ENCODE measurements at places on chromosomes 7 and 10.

- DNase-seq, result no peak
Observed at GRCh38 chr10:110207805-110208613, 604 bp downstream of the MXI1 start.

- peak; percentile 94 for DNase-seq
Observed at GRCh38 chr7:155230169-155230593, 67.5 kb upstream of the INSIG1 start.

DNA sequence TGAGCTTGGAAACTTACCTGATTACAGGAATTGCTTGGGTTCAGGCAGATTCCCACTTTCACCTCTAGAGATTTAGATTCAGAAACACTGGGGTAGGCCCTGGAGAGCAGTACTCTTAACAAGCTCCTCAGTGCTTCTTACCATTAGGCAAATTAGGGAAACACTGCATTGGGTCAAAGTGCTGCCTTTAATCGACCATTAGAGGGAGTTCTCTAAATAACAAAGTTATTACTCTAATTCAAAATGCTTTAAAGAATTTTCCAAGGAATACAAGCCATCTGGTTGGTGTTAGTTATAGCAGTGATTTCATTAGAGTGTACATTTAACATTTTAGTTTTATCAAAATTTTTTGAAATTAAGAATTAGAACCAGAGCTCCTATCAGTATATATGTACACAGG, 324.5 kb downstream of the GFRA1 start:
- peak; percentile 36 for DNase-seq

DNA sequence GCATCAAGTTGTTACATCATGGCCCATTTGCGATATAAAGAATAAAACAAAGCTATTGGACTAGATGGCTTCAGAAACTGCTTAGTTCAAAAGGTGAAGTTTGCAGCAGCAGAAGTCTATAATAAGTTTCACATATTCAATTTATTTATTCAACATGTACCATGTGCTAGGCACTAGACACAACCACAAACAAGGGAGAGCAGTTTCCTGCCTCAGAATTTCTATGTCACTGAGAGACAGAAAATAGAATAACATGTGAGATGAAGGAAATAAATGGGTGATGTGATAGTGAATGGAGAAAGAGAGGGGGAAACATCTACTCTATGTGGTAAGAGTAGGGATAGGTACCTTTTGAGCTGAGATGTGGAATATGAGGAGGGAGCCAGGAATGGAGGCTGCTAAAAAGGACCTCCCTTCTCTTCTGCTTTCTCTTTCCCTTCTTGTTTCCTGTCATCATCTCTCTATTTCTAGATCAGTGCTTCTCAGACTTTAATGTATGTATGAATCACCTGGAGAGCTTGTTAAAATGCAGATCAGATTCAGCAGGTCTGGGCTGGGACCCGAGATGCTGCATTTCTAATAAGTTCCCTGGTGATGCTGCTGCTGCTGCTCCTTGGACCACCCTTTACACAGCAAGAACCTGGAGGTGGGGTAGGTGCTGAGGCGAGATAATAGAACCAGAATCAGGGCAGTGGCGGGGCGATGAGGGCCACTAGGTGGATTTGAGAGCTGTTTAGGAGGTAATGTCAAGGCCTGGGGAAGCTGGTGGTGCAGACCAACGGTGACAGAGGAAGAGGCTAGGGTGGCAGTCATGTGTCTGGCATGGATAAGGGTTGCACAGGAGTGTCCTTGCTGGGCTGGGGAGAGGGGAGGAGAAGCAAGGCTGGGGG, 13.7 kb upstream of the INMT start:
- DNase-seq, result no peak

DNA sequence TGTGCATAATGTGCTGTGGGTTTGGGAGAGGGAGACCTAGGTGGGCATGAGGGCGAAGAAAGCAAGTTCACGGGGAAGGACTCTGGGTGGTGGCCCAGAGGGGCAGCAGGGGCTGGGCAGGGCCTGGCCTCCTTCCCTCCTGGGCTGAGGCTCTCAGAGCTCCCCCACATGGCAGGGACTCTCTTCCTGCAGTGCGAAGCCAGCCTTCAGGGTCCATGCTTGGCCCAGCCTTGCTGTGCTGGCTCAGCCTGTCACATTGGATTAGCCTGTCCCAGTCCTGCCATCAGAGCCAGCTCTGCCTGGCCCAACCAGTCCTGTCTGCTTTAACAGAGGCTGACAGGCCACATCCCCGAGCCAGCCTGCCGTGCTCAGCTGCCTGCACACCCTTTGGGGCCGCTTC, 20.4 kb upstream of the ZNF488 start:
- no peak for DNase-seq

DNA sequence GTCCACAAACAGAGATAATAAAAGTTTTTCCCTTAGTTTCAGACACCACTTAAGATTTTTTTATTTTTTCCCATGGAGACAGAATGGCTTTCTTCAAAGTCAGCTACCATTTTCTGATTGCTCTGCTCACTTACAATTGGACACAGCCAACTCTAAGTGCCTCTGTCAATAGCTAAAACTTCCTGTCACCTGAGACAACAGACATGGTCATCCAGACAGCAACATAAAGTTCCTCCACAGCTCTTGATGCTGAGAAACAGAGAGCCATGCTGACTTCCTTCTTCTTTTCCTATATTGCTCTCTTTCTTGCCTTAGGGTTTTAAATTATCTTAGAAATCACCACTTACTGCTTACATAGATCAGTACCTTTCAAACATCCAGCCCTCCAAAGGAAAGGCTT, 12.0 kb downstream of the ZNF800 start:
- DNase-seq, result no peak

GRCh38 chr7:157112706-157113105, 26.0 kb upstream of the UBE3C start:
- no peak for DNase-seq

- peak; percentile 19 for DNase-seq
Observed at GRCh38 chr7:104160375-104160774, 47.4 kb downstream of the ORC5 start.

- DNase-seq, result peak; percentile 63
Observed at GRCh38 chr10:580778-581177, 108.7 kb downstream of the DIP2C start.

DNA sequence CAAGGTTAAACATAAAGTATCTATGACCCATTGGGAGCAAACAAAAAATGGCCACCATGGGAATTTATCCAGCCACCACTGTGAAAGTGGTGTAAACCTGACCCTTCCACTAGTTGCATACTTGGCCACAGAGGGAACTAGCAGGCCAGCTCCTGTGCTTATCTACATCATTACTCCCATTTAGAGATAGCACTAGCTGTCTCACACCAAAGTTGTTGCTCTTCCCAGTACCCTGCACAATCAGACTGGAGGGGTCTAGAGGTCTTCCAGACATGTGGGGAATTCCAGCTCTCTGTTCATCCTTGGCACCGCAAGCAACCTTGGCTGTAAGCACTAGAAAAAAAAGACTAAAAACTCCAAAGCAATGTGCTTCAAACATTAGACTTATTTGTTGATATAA, 113.9 kb downstream of the IPMK start:
- DNase-seq, result no peak

GRCh38 chr7:152902054-152902453, 142.5 kb downstream of the ACTR3B start:
- no peak for DNase-seq

DNA sequence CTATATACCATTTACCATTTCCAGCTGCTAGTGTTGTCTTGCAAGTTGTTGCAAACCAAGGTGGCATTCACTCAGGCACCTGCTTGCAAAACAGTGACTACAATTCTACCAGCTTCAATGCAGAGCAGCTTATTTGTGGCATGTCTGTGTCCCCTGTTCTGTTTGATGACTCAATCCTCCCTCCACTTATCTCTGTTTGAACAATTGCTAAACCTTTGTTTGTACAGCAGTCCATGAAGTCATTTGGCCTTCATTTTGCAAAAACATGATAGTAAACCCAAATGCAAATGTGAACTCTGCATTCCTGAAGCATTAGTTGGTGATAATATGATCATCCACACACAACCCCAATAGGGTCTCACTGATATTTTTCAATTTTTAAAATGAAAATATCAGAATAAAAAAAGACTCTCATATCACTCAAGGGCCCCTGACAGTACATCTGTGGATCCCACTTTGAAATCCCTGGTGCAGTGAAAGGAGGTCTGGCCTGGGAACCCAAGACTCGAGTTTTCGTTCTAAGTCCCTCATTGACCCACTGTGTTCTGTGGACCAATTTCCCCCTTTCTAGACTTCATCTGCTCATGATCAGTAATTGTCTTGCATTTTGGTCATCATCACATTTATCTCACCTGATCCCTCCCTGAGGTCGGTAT, 425.4 kb downstream of the RPS24 start:
- peak; percentile 16 for DNase-seq

DNA sequence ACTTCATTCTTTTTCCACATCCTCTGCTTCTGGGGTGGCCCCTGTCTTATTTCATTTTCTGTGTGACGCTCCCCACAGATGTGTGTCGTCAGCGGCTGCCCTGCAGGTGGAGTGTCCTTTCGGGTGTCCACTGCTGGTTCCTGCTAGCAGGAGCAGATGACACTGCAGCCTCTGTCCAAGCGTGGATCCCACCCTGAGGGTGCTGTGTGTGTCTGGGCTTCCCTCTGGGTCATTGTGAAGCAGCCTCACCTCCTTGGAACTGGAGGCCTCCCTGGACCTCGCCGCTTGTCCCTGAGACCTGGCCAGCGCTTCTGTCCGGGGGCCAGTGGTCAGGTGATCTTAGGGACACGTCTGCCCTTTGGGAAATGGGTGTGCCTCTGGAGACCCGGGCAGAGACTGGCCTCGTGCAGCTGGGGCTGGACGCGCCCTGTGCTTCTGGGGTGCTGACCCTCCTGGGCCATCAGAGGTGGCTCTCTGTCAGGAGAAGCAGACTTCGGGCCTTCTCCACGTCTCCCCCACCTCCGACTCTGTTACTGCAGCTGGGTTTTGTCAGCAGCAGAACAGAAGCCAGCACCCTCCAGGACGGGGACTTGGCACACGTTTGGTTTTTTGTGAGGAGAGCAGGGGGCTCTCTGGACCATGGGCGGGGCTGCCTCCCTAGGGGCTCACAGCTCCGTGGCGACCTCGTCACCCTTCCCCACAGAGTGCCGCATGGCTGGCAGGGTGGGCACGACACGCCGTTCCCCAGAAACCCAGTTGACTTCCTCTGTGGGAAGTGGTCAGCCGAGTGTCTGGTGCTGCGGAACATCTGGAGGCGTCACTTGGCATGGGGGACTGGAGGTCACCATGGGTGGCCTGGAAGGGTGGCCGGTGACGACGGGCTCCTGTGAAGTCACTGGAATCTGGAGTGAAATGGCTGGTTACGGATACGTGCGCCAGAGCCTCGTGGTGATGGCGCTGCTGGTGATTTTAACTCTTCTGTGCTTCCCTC, 48.4 kb downstream of the INPP5A start:
- DNase-seq, result no peak

DNA sequence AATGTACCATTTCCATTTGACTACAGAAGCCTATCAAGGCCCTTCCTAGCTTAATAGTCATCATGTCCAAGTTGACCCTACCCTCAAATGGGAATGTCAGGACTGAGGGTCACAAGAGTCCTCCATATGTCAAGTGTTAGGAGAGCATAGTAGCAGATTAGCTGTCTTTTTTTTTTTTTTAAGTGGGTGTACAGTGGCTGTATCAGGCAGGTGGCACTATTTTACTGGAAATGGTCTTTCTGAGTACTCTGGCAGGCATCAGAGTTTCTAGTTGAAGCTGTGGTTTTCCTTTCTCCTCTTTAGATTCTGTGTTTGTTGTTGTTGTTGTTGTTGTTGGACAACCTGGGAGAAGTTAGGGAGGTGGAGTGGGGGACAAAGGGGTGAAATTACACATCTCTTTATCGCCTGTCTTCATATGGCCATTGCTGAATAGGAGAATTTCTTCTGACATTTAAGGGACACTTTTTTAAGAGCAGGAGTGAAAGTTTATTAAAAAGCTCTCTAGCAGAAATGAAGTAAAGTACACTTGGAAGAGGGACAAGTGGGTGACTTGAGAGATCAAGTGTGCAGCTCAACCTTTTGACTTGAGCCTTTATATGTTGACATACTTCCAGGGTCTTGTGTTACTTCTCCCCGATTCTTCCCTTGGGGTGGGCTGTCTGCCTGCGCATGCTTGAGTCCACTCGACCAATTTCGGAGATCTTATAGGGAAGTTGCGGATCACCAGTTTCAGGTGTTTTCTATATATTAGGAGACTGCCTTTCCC, 104.1 kb upstream of the FOXP2 start:
- DNase-seq, result no peak

GRCh38 chr7:42932811-42933591, 825 bp downstream of the MRPL32 start:
- no peak for DNase-seq

- DNase-seq, result no peak
Observed at GRCh38 chr10:97765201-97765600, 6.6 kb downstream of the SFRP5 start.

DNA sequence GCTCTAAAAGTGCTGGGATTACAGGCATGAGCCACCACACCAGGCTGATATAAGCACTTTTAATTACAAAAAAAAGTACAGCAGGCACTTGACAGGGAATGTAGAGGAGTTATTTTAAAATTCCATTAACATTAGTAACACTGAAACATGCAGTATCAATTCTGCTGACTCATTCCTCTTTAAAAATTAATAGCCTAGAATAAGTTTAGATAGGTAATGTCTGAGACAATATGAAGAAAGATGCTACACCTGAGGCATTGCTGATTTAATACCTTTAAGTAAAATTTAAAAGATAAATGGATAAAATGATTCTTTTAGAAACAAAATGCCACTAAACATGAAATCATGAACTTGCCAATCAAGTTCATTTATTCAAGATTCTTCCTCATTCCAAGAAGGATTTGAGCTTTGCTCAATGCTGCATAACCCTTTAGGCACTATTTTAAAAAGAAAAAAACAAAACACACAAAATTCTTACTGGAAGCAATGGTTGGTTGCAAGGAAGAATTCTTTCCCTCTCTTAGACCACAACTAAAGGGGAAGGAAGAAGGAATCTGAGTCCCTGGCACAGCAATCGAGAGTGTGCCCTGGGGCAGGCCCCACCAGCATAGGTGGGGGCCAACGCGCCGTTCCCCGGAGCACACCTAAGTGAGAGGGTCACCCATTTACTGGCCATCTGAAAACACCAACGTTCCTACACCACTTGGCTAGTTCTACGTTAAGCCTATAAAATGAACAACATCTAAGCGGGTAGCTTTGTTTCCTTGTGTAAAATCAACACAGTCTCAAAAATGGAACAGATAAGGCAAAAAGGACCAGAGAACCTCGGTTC, 26.6 kb downstream of the ESYT2 start:
- DNase-seq, result no peak

GRCh38 chr7:128810473-128810872, 18.7 kb downstream of the CCDC136 start:
- no peak for DNase-seq

GRCh38 chr10:17062009-17062408, 67.6 kb downstream of the CUBN start:
- DNase-seq, result peak; percentile 79

All from astrocyte of the cerebellum (primary cell).